Ammon's horn (tissue), 1 donor: ENCODE measurements at places on chromosomes 12 and 14.

GRCh38 chr12:125346362-125346761, 281.1 kb downstream of the AACS start:
- peak; percentile 74 for DNase-seq

- DNase-seq = no peak
Measured at GRCh38 chr12:2378835-2379330, 326.1 kb downstream of the CACNA1C start.

DNA sequence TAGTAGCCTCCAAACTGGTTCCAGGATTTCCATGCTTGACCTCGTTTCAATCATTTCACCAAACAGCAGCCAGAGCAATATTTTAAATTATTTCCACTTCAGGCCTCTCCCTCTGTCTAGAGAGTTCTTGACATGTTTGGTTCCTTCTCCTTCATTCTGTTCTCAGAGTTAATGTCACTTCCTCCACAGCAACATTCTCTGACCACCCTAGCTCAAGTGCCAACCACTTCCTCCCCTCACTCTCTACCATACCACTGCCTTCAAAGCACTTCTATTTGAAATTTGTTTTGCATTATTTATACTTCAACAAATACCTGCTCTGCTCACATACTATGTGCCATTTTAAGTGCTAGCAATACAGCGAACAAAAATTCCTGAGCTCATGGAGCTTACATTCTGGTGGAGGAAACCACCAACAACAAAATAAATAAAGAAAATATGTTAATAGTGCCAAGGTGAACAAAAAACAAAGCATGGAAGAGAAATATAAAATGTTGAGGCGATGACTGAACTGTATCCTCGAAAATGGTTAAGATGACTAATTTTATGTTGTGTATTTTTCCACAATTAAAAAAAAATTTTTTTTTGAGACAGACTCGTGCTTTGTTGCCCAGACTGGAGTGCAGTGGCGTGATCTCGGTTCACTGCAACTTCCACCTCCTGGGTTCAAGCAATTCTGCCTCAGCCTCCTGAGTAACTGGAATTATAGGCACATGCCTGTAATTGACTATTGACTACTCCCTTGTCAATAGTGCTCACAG, 17.3 kb downstream of the BAZ1A start:
- no peak for DNase-seq

GRCh38 chr14:94027566-94028449, 1.7 kb downstream of the OTUB2 start:
- DNase-seq = no peak

- DNase-seq = no peak
Measured at GRCh38 chr12:24668563-24668962, 280.3 kb downstream of the BCAT1 start.

GRCh38 chr14:21191809-21192446, 36.1 kb upstream of the OR5AU1 start:
- peak; percentile 62 for DNase-seq

DNA sequence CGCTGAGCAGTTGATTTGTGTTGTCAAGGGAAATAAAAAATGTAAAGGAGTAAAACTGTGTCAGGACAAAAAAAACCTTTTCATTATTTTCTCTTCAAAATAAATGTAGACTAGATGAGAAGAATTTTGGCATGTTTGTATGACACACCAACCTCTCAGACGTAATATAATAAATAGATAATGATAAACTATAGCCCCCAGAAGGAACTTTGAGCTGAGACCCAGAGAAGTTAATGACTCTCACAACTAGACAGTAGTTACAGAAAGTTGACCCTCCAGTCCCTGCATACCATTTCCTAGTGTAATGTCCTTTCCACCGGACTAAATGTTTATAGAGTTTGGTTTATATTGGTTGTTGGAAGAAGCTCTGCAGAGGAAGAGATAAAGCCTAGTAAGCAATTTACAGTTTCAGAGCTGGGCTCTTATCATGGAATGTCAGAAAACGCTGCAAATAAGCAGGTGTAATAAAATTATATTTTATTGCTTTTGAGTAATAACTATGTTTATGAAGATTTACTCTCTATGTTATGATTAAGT, 97.3 kb downstream of the TRHDE start:
- DNase-seq = no peak

- DNase-seq = no peak
Measured at GRCh38 chr12:129246630-129247029, 393.4 kb downstream of the GLT1D1 start.

DNA sequence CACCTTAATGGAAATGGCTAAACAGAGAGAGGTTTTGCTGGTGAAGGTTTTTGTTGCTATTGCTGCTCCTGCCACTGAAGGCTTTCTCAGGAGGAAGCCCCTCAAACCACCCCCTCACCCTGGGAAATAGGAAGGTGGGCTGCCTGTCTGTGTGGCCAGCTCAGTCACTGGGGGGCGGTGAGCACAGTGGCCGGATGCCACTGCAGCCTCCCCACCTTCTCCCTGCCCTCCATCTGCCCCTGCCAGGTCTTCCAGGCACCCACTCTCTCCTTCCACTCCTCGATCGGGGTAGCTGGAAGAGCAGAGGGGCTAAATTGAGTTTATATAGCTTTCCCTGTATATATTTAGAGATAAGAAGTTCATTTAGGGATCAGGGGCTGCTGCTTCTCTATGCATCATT, 80.8 kb downstream of the PAPOLA start:
- DNase-seq = no peak

GRCh38 chr12:48969833-48970701, 1.5 kb downstream of the WNT10B start:
- no peak for DNase-seq

- peak; percentile 58 for DNase-seq
Measured at GRCh38 chr14:20836668-20837338, 34.2 kb upstream of the RNASE1 start.

DNA sequence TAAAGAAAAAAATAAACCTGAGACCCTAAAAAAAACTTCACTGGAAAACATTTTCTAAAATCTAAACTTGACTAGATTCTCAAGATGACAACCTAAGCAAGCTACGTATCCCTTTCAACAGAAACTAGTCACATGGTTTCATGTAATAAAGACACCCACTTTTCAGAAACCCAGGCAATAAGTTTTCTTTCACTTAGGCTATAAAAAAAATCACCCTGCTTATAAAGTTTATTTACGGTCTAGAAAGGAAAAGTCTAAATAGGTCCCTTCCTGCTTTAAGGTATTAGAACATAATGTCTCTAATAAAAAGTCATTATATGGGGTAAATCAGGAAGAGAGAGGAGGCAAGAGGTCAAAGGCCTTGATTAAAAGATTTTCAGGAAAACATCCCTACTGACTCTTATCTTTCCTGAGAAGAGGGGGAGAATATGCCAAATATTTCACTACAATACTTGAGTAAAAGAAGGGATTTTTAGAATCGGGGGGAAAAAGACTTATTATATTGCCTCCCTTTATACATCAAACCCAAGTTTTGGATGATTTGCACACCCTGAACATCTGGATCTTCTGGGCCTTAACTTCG, 9.5 kb downstream of the CLIP1 start:
- DNase-seq = no peak

DNA sequence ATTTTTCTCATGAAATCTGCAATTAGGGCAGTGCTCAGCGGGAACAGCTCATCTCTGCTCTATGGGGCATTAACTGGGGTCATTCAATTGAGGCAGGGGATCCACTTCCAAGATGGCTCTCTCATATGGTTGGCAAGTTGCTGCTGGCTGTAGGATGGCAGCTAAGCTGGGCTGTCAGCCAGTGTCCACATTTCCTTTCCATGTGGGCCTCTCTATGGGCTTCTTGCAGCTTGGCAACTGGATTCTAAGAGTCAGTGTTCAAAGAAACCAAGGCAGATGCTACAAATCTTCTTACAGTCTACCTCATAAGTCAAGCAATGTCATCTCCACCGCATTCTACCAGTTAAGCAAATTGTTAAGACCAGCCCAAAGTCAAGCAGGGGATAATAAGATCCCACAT, 50.3 kb upstream of the TMCC3 start:
- DNase-seq = no peak

- no peak for DNase-seq
Measured at GRCh38 chr12:100127766-100128511, 14.7 kb downstream of the BLTP3B start.

- peak; percentile 46 for DNase-seq
Measured at GRCh38 chr12:4164559-4165558, 108.7 kb upstream of the CCND2 start.

- DNase-seq = no peak
Measured at GRCh38 chr12:22333713-22334409, 646 bp downstream of the ST8SIA1 start.

DNA sequence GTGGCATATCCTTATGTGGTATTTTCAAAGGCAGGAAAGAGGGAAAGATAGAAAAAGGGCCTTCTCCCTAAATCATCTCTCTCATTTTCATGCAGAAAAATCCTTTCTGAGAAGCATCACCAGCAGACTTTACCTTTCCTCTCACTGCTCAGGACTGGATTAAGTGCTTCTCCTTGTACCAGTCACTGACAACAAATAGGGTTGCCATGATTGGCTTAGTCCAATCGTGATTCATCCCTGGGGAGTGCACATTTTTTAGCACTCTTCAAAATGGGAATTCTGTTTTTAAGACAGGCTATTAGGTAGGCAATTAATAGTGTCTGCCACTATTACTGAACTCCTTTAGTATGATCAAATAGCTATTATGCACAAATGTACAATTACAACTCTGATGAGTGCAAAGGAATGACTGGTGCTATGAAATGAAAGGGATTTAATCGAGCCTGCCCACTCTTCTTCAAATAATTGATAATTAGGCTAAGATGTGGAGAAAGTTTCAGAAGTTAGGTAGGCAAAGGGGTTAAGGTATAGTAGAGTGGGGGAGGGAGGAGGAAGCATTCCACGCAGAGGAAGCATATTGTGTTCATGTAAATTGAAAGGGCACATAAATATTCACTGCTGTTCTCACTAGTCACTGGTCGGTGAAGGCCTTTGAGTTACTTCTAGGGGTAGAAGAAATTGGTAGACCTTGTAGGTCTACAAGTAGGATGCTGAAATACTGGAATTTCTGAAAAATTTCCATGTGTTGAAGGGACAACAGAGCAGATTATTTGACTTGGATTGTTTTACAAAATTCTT, 84.0 kb downstream of the MSRB3 start:
- no peak for DNase-seq

GRCh38 chr14:37124614-37125013, 47.8 kb downstream of the SLC25A21 start:
- no peak for DNase-seq

DNA sequence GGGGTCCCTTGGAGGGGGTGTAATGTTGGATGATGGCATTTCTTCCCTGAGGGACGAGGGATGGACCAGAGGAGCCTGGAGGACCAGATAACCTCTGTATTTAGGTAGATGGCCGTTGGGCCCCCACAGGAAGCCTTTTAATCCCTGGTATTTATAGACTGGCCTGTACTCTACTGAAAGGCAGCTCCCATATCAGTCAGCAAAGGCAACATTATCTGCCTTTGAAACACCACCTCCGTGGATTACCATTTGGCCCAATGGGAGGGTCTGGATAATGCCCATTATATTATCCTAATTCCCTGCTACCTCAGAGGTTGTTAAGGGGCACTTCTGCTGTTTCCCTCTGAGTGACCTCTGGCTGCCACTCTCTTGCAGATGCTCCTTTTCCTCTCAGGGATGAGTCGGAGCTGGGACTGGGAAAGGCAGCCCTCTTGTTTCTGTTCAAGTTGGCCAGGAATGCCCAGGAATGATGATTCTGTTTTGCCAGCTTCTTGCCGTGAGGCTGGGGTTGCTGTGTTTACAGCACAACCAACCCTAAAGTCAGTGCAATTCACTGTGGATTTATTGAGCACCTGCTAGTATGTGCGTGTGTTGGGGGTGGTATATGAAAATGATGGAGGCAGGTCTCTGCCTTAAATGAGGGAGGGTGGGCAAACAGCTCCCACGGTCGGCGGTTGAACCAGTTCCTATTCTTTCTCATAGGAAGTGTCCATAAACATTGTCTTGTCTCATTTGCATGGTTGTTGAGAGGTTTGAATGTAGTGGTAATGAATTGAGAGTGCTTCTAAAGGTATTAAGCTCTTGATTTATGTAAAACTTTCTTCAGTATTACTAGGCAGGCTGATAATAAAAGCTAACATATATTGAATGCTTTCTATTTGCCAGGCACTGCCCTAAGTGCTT, 18.1 kb downstream of the SUSD6 start:
- DNase-seq = no peak

DNA sequence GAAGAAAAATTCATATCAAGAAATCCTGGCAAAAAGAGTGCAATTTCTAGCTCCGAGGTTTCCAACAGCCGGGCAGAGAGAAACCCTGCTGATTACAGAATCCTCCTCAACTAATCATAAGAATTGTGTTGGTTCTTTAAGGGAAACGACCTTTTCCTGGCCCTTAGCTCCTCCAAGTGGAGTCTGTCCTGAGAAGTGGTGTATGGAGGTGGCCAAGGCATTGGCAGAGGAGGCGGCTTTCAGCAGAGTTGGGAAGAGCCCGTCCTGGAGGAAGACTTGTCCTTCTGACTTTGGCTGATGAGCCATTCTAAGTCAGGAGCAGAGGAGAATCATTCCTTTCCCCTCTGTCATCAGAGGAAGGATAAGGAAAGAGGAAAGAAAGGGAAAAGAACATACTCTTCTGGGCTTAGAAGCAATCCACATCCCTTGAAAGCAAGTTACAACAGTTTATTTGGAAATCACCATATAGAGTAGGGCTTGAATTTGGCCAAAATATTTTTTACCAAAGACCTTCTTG, 46.5 kb upstream of the PTCSC3 start:
- DNase-seq = no peak

- no peak for DNase-seq
Measured at GRCh38 chr12:64891629-64892028, 67.2 kb downstream of the TBC1D30 start.

DNA sequence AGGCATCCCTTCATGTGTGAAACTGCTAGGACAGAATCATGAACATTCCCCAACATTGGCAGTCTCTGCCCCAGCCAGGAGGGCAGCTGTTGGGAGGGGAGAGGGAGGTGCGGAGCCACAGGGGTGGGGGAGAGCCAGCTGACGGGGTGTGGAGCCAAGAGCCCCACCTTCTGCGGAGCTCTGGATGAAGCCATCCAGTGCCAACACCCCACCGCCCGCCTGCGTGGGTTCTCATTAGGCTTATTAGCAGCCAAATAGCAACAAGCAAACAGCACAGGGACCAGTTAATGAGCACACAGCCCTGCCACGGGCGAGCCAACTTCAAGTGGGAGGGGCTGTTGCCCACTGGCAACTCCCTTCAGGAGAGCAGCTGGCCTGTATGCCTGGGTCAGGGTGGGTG, 12.1 kb downstream of the LTBP2 start:
- DNase-seq = peak; percentile 33

DNA sequence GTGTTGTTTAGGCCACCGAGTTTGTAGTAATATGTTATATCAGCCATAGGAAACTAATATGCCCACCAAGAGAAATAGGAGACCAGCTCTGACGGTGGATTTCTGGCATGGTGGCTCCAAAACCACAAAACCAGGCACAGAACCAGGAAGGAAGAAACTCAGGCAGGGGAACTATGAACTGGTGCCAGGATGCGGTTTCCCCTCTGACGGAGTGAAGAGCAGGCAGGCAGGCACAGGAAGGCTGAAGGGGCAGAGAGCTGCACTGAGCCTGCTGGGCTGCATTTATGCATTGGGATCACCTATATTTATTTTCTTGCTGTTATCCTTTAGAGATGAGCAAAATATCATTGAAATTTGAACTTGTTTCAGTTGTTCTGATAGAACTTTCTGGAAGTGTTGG, 479.4 kb downstream of the VRK1 start:
- no peak for DNase-seq
